ENCODE measurements at places on chromosomes 2 and 18.

- peak; percentile 1 for DNase-seq
These were observed 685.1 kb upstream of the SLC8A1 start for GRCh38 chr2:41137031-41137430.

GRCh38 chr2:8806885-8807704 is 30.3 kb downstream of the KIDINS220 start:
- no peak for DNase-seq

- DNase-seq, result no peak
These were observed 27.5 kb downstream of the EML4 start for GRCh38 chr2:42196403-42197267.

DNA sequence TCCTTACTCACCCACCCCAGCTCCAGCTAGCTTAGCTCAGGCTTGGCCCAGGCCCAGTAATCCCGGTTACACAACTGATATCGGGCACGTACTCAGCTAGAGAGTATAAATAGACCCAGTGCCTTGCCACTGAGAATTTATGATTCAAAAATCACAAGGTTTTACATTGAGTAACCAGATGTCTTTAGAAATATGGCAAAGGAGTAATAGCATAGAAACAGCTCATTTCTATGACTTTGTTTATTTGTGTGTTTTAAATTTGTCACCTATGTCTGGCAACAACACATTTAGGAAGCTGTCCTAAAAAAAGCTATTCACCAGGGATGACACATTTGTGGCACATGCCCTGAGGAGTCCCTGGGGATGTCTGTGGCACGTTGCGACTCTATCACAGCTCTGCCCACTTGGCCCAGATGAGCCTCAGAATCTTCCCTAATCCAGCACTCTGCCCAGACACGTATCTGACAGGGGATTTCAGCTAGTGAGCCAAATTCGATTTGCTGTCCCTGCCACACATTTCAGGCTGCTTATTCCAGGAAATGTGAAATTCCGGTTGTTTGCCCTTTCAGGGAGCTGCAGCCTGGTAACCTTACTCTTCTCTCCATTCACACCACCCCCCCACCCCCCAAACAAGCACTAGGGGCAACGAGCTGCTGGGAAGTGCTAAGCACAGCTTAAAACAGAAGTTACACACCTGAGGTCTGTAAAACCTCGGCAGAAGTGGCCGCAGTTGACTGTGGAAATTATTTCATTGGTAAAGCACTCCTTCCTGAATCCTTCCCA is 85.4 kb upstream of the ZCCHC2 start:
- peak; percentile 22 for DNase-seq

DNA sequence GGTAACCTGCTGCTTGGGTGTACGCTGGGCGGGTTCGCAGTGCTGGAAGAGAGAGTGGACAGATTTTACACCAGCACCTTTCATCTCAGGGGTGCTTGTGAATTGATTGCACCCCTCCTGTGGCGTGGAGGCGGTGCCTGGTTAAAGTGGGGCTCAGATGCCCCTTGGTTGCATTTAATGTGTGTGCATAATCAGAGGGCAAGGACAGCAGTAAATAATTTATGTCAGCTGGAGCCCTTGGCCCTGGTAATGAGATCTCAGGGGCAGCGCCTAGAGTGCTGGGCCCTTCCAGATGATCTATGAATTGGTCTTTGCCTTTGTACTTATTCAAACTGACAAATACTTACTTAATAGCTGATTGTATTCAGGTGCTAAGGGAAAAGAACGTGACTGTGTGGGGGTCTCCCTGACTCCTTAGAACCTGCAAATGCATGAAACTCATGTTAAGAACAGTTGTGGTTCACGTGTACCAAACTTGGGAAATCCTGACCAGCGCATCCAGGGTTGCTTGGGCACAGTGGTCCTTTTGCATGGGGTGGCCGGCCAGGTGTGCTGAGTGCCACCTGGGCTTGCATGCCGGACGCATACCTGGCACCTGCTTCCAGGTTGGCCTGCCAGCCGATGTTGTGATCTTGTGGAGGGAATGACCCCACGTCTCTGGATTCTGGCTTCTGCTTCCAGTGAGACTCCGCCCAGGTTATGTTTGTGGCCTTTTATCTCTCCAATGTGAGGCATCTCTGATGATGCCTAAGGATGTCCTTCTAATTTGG is 118.5 kb downstream of the AGAP1 start:
- DNase-seq, result no peak

DNA sequence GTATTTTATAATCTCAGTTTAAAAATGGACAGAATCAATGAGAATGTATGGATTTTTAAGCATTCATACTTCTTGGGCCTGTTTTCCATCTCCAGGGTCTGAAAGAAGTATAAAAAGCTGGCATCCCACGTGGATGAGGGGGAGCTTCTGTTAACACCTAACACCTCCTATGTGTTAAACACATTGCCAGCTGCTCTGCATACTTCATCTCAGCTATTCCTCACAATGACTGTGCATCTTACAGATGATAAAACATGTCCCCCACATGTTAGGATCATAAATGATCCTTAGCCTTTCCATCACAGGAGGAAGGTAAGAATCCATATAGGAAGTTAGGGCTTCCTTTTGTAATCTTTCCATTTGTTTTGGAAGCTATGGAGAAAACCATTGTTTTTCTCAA is 239.1 kb downstream of the AGPS start:
- no peak for DNase-seq

GRCh38 chr2:61619561-61619960 is 81.4 kb upstream of the XPO1 start:
- DNase-seq, result no peak

GRCh38 chr2:166499281-166499680 is 5.2 kb upstream of the SCN7A start:
- DNase-seq, result no peak

DNA sequence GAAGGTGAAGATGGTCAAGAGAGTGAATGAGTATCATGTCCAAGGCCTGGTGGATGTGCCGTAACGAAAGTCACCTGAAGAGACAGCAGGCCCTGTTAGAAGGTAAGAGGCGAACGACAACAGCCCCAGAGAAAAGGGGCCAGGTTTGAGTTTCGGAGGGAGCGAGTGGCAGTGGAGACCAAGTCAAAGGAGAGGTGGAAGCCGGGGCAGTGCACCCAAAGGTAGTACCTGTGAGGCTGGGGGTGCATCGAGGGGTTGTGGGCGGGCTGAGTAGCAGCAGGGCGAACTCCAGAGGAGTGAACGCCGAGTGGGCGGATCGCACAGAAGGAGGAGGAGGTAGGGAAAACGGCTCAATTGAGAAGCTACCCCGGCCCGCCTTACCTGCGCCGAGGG is 358 bp downstream of the USP37 start:
- DNase-seq, result no peak

DNA sequence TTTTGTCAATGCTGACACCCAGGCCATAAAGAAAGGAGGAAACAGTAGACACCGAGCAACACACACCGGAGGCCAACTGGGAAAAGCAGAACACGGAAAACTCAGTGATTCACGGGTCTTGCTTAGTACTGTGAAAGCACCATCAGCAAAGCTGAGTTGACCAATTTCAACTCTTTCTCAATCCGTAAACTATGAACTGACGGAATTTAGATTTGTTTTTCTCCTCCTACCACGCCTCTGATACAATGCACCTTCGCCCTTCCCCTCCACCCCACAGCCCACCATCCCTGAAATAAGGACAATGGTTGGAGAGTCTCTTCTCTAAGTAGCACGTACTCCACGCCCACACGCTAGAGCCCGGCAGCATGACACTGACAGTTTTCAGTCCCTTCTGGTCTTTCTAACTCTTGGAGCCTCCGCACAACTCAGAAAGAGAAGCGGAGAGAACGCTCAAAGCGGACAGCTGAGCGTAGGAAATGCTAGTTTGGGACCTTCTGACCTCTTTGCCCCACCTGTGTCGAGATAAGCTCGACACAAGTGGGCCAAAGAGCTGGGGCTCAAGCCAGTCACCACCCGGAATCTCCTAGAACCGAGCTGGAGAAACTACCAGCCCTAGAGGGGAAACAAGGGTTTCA is 669 bp downstream of the LNPK start:
- DNase-seq, result peak; percentile 40

GRCh38 chr2:202375033-202375608 is 1.0 kb upstream of the BMPR2 start:
- peak; percentile 32 for DNase-seq

GRCh38 chr18:26473672-26474071 is 74.7 kb downstream of the KCTD1 start:
- DNase-seq, result no peak

DNA sequence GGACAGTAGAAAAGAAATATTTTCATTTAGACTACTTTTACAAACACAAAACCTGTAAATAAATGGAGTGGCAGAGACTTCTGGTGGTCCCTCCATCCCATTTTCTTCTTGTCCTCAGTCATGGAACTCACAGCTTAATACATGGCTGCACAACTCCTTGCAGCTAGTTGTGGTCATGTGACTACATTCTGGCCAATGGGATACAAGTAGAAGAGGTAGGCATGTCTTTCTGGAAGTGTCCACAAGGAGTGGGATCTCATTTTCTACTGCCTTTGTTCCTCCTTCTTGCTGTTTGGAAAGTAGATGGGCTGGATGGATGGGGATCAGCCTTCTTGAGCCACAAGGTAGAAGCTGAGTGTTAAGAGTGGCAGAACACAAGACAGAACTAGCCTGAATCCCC is 555.8 kb downstream of the SATB2 start:
- DNase-seq, result no peak

DNA sequence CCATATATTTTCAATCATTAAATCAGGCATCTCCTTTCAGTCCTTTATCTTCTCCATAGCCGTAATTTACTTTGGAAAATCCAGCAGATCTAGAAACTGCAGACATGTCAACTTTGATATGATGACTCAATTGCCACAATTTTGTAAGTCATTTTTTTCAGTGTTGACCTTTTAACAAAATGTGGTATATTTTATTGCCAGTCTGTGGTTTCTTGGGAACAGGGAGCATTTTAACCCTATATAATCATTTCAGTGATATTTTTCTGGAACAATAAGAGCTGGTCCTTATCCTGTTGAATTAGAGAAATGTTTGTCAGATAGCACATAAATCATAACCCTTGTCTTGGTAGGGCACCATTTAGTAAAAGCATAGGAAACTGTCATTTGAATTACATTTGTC is 90.9 kb upstream of the UBXN4 start:
- no peak for DNase-seq

- DNase-seq, result no peak
These were observed 29.4 kb upstream of the DYSF start for GRCh38 chr2:71423817-71424420.

- no peak for DNase-seq
These were observed 22.8 kb downstream of the COL6A3 start for GRCh38 chr2:237391140-237391539.

DNA sequence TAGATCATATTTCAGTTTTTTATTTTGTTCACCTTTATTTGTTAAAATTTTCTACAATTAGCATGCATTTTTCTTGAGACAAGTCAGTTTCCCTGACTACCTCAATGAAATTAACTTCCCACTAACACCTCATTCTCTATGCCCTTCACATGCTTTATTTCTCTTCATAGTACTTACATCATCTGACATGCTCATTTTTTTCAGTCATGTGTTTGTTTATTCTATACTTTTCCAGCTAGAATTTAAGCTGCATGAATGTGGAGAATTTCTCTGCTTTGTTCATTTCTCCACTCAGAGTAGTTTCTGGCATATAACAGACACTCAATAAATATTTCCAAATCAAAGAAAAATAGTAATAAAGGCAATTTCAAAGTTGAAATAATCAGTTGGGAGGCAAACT is 78.9 kb upstream of the SCN7A start:
- DNase-seq, result no peak

DNA sequence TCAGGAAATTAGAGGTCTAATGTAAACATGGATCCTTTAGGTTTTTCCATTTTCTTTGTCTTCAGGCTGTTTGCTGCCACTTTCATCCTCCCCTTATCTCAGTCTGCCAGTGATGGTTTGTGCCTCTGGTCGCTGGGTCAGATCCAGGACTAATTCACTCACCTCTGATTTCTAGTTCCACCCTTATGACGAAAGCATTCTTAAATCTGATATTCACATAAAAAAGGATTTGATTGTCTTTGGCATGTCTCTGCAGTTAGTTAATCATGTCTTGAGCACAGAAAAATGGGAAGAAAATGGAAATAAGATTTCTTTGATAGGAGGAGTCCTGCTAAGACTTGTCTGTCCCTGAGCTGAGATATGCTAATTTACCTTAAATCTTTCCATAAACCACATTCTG is 4.6 kb downstream of the IL1RL1 start:
- no peak for DNase-seq

- DNase-seq, result peak; percentile 22
These were observed 618.6 kb downstream of the ZEB2 start for GRCh38 chr2:143901185-143901842.

GRCh38 chr2:37683921-37684780 is 12.7 kb upstream of the CDC42EP3 start:
- no peak for DNase-seq

- DNase-seq, result no peak
These were observed 474.5 kb upstream of the DCC start for GRCh38 chr18:51865538-51865937.

GRCh38 chr2:96102596-96103186 is 13.7 kb downstream of the ADRA2B start:
- no peak for DNase-seq

GRCh38 chr2:138445227-138445626 is 56.3 kb upstream of the SPOPL start:
- DNase-seq, result no peak

DNA sequence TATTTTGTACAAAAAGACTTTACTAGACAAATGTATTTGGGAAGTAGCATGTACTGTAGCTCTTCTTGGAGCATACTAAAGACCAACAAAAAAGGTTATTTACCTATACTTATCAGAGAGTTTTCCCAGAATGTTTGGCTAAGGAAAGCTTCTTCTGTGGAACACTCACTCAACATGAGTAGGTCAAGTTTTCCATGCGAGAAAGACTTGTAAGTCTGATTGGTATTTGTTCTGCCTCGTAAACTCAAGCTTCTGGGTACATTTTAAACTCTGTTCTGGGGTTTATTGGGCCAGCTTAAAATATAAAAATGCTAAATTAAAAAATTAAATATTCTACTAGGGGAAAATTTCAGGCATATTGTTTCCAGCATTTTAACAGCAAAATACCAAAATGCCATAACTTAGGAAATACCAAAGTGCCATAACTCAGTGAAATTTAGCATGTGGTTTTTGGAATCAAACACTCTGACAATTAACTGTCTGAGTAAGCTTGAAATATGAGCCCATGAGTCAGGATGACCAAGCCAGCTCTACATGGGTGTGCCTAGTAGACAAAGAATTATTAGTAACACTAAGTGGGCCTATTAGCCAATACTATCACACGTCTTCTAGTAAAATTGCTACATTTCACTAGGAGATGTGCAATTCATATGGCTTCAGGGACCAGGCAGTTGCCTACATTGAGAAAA is 47.3 kb upstream of the SERPINE2 start:
- peak; percentile 82 for DNase-seq

DNA sequence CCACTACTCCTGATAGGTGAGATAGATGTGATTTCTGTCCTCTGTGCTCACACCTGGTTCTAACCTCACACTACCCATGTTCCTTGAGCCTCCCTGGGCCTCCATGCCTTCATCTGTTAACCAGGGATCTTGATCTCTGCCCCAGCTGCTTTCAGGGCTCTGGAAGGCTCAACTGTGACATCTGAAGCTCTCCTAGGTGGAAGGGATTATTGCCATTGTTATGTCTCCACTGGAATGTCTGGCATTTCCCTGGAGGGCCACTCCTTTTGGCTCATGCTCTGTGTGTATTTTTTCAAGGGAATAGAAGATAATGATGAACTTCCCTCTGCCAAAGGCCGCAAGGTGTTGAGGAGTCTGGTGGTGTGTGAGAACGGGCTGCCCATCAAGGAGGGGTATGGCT is 41.2 kb downstream of the PCARE start:
- no peak for DNase-seq

GRCh38 chr18:53018791-53019190 is 678.8 kb downstream of the DCC start:
- no peak for DNase-seq
